ENCODE measurements at places on chromosomes 3 and 15.
A peak's percentile ranks its signal among the peaks of the same experiment; 100 is the strongest.

DNA sequence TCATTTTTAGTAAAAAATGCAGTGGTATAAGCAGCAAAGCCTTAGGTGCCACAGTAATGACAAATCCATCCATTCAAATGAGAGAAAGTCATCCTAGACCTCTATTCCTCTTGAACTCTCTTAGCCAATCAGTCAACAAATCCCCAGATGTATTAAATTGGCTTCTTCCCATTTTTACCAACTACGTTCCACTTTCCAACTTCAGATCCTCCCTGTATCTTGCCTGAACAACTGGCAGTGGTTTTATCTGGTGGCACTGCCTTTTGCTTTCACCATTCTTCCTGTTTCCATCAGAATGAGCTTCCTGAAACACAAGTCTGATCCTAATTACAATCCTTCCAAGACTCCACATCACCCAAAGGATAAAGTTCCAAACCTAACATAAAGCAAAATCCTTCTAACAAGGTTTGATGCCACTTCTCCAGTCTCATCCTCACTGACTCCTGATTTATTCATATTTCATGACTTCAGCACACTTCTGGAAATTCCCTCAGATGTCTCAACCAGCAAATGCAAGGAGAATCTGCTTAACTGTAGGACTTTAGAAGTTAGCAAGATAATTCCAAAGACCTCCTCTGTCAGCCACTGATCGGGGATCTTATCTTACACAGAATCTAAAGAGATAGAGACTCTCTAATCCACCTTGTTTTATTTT is 69.8 kb upstream of the SLC4A7 start:
- no peak for DNase-seq

DNA sequence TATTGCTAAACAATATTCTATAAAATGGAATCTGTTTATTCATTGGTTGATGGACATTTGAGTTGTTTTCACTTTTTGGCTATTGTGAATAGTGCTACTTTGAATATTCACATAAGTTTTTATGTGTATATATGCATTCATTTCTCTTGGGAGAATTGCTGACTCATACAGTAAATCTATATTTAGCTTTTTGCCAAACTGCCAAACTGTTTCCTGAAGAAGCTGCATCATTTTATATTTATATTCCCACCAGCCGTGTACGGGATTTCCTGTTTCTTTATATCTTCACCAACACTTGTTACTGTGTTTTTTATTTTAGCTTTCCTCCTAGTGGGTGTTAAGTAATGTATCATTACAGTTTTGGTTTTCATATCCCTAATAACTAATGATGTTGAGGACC is 12.5 kb upstream of the TCAIM start:
- no peak for DNase-seq

GRCh38 chr15:63698692-63699091 is 101.5 kb downstream of the FBXL22 start:
- DNase-seq, result no peak

GRCh38 chr3:192933779-192934460 is 16.3 kb upstream of the MB21D2 start:
- no peak for DNase-seq

DNA sequence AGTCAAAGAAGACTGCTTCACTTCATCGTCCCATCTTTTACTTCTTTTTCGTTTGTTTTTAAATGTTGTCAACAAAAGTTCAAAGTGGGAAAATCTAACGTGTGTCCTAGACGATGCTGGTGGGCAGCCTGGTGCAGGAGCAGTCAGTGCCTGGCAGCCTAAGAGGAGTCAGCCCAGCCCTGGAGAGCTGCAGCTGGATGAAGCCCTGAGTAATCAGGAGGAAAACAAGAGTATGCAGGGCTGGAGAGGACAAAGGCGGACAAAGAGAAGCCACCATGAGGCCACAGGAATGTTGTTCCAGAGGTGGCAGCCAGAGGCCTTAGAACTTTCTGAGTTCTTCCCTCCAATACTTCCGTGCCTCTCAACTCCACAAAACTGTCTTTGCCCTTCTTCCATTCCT is 5.7 kb downstream of the ADAMTS17 start:
- no peak for DNase-seq

- DNase-seq, result no peak
These were observed 361.4 kb downstream of the CHL1 start for GRCh38 chr3:557972-558371.

- DNase-seq, result no peak
These were observed 817 bp downstream of the USP3 start for GRCh38 chr15:63504979-63505841.

DNA sequence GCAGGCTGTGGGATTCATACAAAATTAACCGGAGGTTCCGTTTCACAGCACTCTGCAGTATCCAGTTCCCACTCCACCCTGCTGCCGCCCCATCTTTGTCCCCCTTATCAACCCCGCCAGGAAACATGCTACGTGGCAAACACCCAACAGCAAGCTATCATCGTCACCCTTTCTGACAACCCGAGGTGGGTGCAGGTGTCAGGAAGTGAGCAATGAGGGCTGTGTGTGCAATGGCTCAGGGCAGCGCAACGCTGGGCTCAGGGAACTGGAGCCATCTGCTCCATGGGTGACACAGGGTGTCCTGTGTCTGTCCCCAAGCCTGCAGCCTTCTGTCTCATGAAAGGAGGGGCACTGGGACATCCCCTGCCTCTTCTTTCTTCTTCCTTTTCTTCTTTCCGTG is 60.9 kb downstream of the ATP2B2 start:
- DNase-seq, result no peak

DNA sequence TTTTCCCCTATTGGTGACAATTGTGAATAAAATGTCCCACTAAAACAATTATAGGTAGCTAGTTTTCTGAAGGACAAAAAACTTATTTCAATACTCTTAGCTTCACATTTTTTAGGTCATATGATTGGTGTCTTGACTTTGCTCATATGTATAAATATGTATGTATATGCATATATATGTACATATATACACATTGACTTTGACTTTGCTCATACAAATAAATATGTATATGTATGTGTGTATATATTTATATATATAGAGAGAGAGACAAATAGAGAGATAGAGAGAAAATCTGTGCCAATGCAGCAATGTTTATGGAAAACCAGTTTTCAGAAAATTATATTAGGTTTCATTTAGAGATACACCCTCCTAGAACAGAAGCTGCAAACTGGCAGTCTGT is 5.7 kb downstream of the MDFIC2 start:
- no peak for DNase-seq

GRCh38 chr3:9903238-9903624 is 583 bp downstream of the IL17RE start:
- no peak for DNase-seq

DNA sequence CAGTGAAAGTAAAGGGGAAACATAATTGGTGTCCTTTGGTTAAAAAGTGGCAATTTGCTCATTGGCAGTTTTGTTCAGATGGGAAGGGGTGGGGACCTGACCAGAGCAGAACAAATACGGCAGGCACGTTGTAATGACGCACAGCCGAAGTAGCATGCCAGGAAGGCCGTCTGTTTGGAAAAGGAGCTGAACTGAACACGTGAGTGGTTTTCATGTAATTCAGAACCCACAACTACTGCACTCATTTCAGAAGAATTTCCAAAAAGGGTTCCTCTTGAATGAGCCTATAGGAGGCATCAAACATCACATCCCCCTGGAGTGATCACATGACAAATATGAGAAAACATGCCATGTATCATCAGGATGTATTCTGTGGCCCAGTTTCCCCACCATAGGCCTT is 42.9 kb upstream of the LMCD1 start:
- DNase-seq, result peak; percentile 89

DNA sequence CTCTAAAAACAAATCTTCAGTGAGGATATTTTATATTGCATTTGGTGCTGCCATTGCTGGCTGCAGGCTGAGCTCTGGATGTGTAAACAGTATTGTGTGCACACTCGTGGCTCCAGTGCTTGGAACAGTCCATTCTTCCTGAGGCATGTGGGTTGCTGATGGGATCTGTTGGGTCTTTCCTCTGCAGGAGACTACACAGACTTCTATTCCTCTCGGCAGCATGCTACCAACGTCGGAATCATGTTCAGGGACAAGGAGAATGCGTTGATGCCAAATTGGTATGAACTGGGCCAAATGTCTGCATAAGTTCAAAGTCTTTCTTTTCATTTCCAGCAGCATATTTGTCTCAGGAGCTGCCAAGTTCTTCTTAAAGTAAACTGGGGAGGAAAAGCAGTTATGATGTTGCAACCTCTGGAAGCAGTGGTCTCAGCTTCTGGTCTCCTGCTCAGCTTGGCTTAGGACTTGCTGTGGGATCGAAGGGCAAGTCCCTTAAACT is 9.3 kb downstream of the FAH start:
- DNase-seq, result no peak

- no peak for DNase-seq
These were observed 42.2 kb downstream of the C3orf85 start for GRCh38 chr3:109178708-109179107.

- DNase-seq, result peak; percentile 42
These were observed 230.9 kb upstream of the RORA start for GRCh38 chr15:61459785-61460707.

DNA sequence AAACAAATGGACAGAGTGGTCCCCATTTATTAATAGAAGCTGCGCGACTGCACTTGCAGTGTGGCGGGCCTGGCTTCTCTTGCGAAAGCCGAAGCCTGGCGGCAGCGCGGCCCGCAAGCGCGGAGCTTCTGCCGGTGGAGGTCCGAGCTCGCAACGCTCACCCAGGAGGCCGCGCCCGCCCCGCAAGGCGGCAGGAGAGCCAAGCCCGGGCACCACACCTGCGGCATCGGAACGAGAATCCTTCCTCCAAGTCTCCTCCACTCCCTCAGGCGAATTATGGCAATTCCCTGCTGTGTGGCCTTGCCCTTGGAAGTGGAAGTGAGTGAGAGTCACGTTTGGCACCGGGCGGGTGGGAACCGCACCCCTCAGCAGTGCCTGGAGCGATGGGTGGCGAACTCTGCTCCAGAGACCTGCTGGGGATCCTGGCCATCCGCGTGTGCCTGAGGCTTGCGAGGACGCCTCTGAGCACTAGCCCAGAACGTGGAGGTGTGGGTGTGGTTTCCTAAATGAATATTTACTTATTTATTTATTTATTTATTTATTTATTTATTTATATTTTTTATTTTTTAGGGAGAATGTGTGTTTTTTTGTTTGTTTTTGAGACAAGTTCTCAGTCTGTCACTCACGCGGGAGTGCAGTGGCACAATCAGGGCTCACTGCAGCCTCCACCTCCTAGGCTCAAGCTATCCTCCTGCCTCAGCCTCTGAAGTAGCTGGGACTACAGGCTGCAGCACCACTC is 133.7 kb upstream of the UBE2E1 start:
- no peak for DNase-seq

GRCh38 chr3:124774327-124774718 is 44.1 kb downstream of the UMPS start:
- no peak for DNase-seq

GRCh38 chr15:41507820-41508290 is 5.8 kb downstream of the LTK start:
- no peak for DNase-seq

- no peak for DNase-seq
These were observed 4.8 kb upstream of the ISLR start for GRCh38 chr15:74168711-74169126.

- no peak for DNase-seq
These were observed 100.1 kb downstream of the ABI3BP start for GRCh38 chr3:100893108-100893507.

GRCh38 chr3:159322322-159322939 is 520.6 kb downstream of the MFSD1 start:
- DNase-seq, result peak; percentile 2

- DNase-seq, result no peak
These were observed 338.5 kb upstream of the KCNH8 start for GRCh38 chr3:18809640-18810305.

DNA sequence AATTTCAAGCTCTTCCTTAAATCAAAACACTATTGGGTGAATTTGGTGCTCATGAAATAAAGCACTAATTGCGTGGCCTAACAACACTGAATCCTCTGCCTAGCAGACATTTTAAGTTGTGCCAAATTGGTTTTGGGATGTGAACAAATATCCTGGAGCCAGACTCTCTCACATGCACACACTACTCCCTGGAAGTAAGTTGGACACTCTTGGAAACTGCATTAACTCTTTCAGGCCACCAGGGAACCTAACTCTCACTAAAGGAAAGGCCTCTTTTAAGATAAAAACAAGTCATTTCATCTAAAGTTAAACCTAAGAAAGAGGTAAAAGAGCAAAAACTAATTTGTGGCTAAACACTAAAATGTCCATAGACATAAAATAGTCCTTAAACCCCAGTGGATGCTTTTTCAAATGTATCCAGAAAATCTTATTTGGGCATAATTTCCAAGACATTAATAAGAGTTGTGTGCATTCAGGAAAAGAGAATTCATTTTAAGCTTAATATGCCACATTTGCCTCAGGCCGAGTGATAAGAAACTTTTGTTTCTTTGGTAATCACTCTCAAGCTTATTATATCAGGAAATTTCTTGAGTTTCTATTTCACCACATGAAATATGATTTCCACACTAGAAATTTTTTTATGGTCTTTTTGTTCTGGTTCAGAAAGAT is 61.8 kb downstream of the ZBTB20 start:
- DNase-seq, result no peak

GRCh38 chr3:30539772-30540171 is 66.6 kb upstream of the TGFBR2 start:
- no peak for DNase-seq

DNA sequence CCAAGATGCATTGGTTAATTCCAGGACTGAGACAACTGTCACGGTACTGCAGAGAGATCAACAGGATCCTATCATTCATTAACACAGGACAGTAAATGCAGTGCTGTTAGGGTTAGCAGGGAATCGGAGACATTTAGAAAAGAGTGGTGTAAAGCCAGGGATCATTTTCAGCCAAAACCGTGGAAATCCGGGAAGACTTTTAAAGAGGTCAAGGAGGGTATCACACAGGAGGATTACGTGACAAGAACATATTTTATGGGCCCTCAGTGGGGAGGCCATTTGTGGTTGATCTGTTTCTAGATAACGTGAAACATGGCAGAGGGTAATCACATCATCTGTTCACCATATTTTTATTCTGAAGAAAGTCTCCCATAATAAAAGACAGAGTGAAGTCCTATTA is 216.1 kb downstream of the PTPRG start:
- DNase-seq, result no peak

- peak; percentile 11 for DNase-seq
These were observed 67.8 kb downstream of the UBP1 start for GRCh38 chr3:33372218-33373081.

DNA sequence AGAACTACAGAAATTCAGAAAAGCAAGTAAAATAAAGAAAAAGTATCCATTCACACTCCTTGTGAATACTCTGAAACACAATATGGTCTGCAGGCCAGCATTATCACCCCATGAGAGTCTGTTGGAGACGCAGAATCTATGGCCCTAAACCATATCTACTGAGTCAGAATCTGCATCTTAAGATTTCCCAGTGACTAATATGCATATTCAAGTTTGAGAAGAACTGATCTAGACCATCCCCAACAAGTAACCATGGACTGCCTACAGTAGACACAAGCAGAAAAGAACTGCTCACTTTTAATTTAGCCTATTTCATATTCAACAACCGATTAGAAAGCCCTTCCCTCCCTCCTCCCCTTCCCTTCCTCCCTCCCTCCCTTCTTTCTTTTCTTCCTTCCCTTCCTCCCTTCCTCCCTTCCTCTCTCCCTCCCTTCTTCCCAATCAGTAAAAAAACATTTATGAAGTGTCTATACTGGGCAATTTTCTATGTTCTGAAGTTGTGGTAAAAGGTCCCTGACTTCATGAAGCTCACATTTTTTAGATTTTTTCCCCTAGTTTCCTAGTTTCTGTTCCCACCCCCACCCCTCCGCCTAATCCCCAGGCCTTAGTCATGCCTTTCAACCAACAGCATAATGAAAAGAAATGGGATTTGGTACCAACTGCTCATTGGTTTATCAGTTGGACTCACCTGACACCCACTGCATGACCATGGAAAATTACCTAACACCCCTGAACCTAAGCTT is 125.2 kb downstream of the CNTN3 start:
- no peak for DNase-seq
